ENCODE measurements at places on chromosomes 5 and 9. TPM values are rescaled to one million over a fixed set of nuclear protein-coding genes. Genes with fewer than 3 reads are reported as not detected.

DNA sequence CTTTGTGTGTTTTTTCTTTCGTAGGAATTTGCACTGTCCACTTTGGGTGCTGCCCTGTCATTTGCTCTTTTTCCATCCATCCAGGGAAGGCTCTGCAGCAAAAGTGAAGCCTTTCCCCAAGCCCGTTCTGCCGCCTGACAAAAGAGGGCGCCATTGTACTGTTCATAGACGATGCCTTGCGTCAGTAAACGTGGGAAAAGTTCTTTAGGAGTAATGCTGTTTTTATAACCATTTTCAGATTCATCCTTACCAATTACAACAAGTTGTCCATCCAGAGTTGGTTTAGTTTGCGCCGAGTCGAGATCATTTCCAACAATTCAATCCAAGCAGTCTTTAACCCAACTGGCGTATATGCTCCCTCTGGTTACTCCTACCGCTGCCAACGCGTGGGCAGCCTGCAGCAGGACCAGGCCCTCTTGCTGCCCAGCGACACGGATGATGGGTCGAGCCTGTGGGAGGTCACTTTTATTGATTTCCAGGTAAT, 34.3 kb upstream of the RPS23 start:
- DNase-seq, result no peak

GRCh38 chr9:89458768-89459496, 39.0 kb downstream of the SEMA4D start:
- no peak for DNase-seq

GRCh38 chr9:13705373-13705772, 425.9 kb upstream of the MPDZ start:
- DNase-seq, result no peak

DNA sequence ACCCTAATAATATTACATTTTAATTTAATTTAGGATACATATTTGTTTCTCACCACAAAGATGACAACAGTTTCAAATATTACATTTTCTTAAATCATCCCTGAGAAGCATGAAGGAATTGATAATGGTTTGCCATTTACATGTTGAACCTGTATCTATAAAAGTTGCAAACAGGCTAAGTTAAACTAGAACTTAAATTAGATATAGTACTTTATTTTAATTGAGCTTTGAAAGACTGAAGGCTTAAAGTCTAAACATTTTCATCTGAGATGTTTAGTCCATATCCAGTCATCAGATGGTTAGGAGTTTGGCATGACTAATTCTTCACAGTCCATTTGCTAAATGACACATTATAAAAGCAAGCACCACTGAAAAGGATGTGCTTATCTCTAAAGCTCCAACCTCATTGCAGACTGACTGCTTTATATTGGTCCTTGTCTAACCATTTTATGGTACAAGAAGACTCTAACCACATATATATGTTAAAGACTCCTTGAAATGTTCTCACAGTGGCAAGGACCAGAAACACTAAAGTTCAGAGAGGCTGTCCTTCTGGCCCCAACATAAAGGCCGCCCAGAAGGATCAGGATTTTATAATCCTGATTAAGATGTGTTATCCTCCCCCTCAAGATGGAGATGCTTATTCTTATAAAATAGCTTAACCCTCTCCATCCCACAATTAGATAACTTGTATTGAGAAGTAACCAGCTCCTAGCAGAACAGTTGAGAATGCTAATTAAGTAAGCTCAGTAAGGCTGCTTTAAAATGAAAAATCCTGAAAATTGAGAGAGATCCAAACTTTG, 25.8 kb downstream of the WNT8A start:
- DNase-seq, result no peak

The SGCD gene
- 0.19 TPM for total RNA-seq

Data from pancreas (tissue), 10 donors.